ENCODE measurements at places on chromosomes 2 and 18.

DNA sequence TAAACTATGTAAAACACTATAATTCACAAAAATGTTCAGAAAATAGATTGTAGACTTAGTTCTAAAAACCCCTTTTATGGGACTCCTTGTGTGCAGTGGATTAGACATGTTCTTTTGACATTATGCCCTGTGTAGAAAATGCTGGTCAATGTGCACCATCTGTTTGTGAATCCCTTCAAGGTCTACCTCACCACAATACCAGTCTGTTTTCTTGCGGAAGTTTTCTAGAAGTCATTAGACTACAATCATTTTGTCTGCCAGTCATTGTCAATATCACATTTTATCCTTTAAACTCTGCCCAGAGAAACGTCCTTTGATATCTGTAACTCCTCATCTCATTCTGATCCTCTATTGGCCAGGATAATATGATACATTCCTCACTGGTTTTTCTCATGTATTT lies 7.8 kb downstream of the ITGA4 start:
- no peak for DNase-seq

DNA sequence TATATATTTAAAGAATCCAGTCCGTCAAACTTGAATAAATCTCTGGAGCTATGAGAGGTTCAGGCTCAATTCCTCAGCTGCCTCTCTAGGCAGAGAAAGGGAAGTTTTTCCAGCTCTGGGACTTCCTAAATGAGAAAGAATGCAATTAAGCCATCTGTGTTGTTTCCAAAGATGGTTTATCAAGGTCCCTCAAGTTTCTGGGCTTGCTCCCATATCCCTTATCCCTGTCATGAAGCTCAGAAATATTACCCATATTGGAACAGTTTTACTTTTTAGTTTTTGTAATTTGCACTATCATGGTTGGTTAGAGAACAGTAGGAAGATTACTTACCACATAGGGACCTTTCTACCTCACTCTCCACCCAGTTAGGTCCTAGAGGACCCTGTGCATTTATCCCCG lies 1.4 kb downstream of the CNTNAP5 start:
- DNase-seq: no peak

GRCh38 chr2:71727562-71727961 lies 274.2 kb downstream of the DYSF start:
- DNase-seq: no peak

DNA sequence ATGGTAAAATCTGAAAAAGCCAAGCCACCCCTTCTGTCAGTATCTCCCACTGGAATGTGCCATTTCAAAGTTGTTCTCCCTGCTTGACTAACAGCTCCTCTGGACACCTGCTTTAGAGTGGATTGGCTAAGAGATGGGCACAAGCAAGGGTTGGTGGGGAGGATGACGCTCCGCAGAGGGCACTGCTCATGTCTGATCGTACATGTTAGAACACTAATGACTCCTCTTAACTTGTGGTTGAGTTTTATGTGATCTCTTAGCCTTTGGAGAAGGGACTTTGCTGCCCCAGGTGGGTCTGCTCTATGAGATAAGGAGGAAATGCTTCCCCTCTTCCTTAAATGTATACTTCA lies 8.2 kb upstream of the KIAA2012 start:
- no peak for DNase-seq

- no peak for DNase-seq
Measured at GRCh38 chr2:183543222-183543621, 419.0 kb downstream of the NUP35 start.

GRCh38 chr2:173213181-173213580 lies 137.5 kb downstream of the MAP3K20 start:
- no peak for DNase-seq

DNA sequence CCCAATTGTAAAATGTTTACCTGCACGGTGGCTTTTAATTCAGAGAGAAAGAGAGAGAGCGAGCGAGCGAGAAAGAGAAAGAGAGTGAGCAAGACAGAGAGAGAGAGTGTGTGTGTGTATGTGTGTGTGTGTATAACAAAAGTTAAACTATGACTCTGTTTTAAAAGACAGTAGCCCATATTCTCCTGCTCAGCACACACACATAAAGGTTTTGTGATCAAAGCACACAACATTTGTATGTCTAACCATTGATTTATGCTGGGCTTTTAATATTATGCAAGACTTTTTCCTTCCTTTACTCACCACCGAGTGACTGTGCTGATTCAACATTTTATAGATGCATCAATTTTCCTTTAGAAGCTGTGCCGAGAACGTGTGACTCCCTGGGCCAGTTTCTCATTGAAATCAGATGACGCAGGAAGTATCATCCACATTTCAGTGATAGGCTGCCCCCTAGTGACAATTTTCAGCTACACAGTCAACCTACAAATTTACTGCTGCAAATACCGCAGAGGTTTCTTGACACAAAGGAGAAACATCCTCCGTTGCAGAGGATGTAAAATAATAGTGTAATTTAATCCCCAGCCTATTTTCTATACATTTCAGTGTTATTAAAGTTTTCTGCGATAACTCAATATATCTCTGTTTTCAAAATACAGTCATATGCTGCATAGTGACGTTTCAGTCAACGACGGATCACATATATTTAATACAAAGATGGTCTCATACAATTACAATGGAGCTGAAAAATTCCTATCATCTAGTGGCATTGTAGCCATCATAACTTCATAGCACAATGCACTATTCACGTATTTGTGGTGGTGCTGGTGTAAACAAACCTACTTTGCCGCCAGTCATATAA lies 165.9 kb upstream of the TANK start:
- DNase-seq: peak; percentile 25

DNA sequence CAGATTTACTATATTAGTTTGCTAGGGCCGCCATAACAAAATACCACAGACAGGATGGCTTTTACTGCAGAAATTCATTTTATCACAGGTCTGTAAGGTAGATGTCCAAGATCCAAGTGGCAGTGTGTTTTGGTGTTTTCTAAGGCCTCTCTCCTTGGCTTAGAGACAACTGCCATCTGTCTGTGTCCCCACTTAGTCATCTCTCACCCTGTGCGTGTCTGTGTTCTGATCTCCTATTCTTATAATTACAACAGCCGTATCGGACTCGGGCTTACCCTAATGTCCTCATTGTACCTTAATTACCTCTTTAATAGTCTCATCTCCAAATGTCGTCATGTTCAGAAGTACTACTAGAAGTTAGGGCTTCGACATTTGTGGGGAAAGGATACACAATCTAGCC lies 362.3 kb upstream of the CDH19 start:
- no peak for DNase-seq

DNA sequence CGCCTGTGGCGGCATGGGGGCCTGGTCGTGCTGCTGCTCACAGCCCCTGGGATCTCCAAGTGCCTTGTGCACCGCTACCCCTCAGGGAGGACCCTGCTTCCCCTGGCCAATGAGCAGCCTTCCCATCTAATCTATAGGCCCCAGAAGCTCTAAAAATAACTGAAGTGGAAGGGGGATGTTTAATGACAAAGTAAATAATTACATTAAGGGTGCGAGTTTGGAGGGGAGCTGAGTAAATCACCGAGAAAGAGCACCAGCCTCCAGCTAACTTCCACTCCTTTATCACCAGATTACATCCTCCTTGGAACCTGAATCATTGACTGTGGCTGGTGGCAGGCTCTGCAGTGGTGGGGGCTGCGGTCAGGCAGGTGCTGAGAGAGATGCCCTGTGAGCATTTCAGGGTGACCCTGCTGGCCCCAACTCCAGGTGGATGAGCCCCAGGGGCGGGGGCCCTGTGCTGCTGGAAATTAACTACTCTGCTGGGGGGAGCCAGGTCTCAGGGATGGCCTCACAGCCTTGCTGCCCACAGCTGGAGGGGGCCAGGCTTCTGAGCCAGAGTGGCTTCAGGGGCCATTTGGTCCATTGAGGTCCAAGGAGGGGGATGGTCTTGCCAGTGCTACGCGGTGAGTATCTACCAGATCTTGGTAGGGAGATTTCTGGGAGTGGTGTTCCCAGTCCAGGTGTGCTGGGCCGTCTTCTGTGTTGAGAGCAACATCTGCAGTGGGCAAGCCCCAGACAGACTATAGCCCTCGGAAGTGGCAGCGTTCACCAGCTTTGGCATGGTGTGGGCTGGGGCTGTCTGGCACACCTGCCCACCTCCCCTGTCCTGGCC lies 74.2 kb downstream of the GLI2 start:
- DNase-seq: no peak

GRCh38 chr18:10312326-10313015 lies 142.0 kb upstream of the APCDD1 start:
- no peak for DNase-seq

GRCh38 chr2:238287737-238288649 lies at the start of gene PER2:
TSS of gene PER2 (minus strand) at chr2:238288610. CDS start at chr2:238277936, 10,674 bp downstream.
- DNase-seq: peak; percentile 8

DNA sequence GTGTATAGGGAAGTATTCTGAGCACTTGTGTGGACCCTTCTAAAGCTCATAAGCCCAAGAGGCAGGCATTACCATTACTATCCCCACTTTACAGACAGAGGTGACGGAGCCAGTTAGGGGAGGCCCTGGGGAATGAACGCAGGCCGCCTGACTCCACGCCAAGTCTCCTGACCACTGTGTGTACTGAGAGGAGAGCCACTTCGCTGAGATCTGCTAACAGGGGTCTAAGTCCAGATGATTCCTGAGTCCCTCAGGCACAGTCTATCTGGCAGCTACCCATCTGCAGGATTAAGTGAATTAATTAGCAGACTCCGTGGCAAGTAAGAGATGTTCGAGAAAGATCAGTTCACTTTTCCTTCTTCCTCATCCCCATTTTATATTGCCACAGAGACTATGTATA lies 13.7 kb downstream of the CYB5A start:
- DNase-seq: no peak

GRCh38 chr18:54260396-54261072 lies 8.8 kb upstream of the POLI start:
- DNase-seq: no peak

- no peak for DNase-seq
Measured at GRCh38 chr2:187124529-187124928, 275.6 kb upstream of the ZSWIM2 start.

DNA sequence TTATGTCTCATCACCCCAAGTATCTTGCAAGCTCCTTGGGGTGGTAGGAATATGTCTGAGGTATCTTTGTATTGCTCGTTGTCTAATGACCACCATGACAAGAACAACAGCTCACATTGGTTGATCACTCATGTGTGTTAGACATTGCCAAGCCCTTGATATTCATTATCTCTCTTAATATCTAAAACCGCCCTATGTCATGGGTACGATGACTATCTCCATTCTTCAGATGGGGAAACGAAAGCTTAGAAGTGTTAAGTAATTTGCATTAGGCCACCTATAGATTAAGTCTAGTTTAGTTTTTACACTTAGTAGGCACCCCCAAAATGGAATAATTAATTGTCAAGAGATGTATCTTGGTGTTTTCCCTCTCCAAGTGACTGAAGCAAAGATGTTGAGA lies 57.0 kb downstream of the ICOS start:
- no peak for DNase-seq

DNA sequence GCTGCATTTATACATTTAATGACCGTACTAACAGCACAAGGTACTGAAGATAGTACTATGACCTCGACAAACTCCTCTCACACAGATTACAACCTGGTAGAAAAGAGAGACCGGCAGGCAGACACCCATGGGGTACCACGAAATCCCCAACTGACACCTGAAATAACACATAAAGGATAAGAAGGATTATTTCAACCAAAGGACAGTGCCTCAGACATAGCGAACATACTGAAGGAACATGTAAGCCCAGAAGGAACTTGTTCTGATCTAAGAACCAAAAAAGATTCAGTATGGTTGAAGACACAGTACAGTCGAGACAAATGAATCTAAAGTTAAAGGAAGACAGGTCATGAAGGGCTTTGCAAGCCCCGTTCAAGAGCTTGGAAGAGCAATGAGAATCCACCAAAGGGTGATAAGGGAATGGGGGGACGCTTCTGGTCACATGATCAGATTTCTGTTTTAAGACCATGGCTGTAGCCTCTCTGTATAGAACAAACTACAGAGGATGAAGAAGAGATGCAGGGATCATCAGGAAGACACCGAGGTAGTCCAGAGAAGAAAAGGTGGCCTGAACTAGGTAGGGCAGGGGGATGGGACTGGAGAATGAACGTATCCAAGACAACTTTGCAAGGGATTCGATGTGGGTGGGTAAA lies 902 bp downstream of the MCFD2 start:
- no peak for DNase-seq

GRCh38 chr18:26438980-26439379 lies 109.4 kb downstream of the KCTD1 start:
- no peak for DNase-seq

- no peak for DNase-seq
Measured at GRCh38 chr2:36512705-36513104, 85.3 kb downstream of the FEZ2 start.

DNA sequence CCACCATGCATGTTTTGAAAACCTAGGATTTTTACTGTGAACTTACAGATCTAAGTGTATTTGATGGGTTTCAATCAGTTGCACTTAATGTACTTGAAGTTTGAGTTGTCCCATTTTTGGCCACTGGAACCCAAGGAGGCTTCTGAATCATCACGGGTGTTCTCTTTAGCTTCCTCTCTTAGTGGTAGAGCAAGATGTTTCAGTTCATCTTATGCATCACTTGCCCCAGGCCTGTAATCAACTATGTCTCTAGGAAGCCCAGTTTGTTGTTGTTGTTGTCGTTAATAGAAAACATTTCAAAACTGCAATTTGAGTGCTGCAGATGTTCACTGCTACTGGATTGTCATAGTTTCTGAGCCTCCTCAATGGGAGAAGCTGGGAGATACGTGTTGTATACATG lies 97.0 kb downstream of the FHOD3 start:
- DNase-seq: no peak

DNA sequence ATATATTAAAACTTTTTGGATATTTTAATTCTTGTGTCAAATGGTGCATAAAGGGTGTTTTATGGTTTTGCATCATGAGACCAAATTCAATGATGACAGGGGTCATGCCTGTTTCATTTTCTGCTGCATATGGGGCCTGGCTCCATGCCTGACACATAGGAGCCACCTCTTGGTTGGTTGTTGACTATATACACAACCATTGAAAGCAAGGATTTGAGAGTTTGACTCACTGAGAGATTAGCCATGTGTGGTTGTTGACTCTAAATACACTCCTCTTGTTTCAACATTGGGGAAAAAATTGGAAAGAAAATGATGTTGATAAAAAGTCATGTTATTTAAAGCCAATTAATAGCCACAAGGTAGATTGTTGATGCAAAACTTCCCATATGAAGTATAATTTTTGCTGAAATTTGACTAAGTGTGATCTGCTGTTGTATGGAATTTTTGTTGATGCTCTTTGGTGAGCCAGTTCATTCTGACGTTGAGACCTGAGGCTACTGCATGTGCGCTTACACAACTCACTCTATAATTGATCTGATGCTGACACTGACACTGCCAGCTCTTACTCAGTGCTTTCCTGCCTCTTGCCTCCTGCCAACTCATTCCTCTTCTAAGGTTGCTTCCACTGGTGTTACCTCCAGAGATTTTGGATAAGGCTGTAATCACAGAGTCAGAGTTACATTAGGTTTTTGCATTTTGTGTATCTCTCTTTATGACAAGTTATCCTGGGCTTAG lies 446.2 kb upstream of the SLC14A2 start:
- no peak for DNase-seq
